ENCODE measurements at places on chromosomes 6 and 20. TPM values are rescaled to one million over a fixed set of nuclear protein-coding genes. Genes with fewer than 3 reads are reported as not detected.

Gene HSPA12B
- 0.47 TPM for total RNA-seq

Gene FRMD1
- total RNA-seq: 0.05 TPM

Gene AFG1L
- total RNA-seq: 2.7 TPM

Gene PPP1R10
- total RNA-seq: 49.0 TPM

Gene KIF6
- 0.18 TPM for total RNA-seq

Gene TUBB2B
- total RNA-seq: 16.9 TPM

Gene AMD1
- total RNA-seq: 189 TPM

Gene GJA10
- not detected for total RNA-seq

Gene LSM2
- total RNA-seq: 49.5 TPM

Gene VGLL2
- not detected for total RNA-seq

Gene SNPH
- 3.1 TPM for total RNA-seq

Gene FAM110A
- 5.1 TPM for total RNA-seq

Gene CTCFL
- 0.04 TPM for total RNA-seq

Gene TMEM74B
- total RNA-seq: 3.3 TPM

Gene PAK5
- not detected for total RNA-seq

Gene EPB41L2
- total RNA-seq: 38.3 TPM

Gene MEP1A
- total RNA-seq: not detected

Gene GNAS-AS1
- total RNA-seq: not detected

Gene BANF2
- not detected for total RNA-seq

Gene OPRM1
- not detected for total RNA-seq

Gene TOX2
- total RNA-seq: 10.4 TPM

Gene NOTCH4
- 0.98 TPM for total RNA-seq

Gene KHDRBS2
- not detected for total RNA-seq

Gene ANKEF1
- 5.3 TPM for total RNA-seq

Gene HLA-DRA
- total RNA-seq: not detected

Gene HEY2
- not detected for total RNA-seq

Gene STMND1
- not detected for total RNA-seq

Gene LTB
- 0.32 TPM for total RNA-seq

Gene FAXC
- 6.3 TPM for total RNA-seq

Gene LY6G6F
- total RNA-seq: not detected

Gene HCRTR2
- not detected for total RNA-seq

Gene SLC35F1
- total RNA-seq: 0.02 TPM

Gene GPR63
- total RNA-seq: 0.30 TPM

Gene PSORS1C2
- total RNA-seq: not detected

Gene L3MBTL3
- 3.0 TPM for total RNA-seq

Gene LHFPL5
- total RNA-seq: 0.16 TPM

Gene CLVS2
- total RNA-seq: 0.15 TPM

All from A549 treated with dexamethasone at 1 μM for 4 hours (cell line).